Activated gamma-delta T cell (primary cell): ENCODE measurements at places on chromosomes 3 and 15.

DNA sequence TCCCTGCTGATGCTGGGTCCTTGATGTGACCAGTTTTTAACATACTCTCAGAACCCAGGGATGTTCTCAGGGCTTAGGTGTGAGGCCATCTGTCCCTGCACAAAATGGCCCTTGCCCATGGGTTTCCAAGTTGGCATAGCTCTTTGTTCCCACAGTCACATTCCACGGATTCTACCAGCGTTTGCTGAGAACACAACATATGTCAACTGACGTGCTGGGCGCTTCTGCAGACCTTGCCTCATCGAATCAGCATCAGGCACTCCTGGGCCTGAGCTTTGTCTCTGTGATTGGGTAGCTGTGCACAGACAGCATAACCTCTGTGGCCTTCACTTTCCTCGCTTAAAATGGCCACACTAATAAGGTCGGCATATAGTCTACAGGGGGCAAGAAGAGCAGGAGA, 69.0 kb downstream of the MGLL start:
- no peak for DNase-seq

DNA sequence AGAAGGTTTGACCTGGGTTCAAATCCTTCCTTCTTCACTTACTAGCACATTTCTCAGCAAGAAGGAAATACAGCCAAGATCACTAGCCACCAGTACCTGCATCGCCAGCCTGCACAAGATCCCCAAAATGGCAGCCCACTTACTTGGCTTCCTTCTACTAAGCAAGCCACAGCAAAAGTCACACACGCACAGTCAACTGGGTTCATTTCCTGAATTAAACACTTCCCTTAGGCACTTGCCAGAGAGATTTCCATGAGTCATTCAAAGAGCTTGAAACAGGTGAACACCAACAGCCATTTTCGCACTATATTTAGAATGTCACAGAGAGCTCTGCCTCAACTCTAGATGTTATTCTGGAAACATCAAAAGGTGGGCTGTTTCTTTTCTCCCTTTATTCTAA, 42.6 kb downstream of the MGLL start:
- DNase-seq = no peak

GRCh38 chr3:40504636-40505430, 1.0 kb upstream of the ZNF620 start:
- DNase-seq = no peak

- DNase-seq = no peak
These were observed 301.5 kb downstream of the MEX3B start for GRCh38 chr15:81744364-81744763.

- DNase-seq = no peak
These were observed 5.0 kb upstream of the IL17RE start for GRCh38 chr3:9897408-9898372.

DNA sequence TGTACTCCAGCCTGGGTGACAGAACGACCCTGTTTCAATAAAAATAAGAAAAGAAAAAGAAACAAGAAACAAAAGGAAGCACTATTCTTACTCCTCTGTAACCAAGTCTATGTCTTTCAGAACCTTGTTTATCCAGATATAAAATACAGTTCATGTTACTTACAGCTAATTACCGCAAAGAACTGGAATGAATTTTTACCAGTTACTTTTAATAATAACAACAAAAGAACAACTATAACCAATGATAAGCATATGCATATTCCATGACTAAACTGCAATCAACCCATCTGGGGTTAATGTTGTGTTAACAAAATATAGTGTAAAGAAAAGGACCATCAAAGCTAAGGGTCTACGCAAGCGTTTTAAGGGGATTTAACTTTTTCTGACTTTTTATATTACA, 123.2 kb downstream of the SNRK start:
- DNase-seq = no peak

DNA sequence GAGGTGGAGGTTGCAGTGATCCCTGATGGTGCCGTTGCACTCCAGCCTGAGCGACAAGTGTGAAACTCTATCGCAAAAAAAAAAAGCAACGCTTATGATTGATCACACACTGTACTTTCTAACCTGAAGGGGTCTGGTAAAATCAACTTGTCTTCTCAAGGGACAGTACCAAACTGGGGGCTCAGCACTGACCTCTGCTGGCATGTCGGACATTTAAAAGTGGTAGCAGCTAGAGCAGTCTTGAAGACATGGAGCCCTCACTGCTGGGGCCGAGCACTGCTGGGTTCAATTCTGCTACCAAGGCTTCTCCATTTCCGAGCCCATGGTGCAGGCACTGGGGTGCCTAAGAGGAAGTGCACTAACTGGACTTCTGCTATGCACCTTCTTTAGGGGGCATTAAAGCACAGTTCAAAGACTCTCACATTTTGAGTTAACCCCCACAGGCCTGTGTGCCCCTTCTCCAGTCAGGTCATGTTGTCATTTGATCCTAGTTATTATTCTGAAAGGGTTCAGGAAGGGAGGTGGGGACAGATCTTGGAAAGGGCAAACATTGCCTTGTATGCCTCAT, 26.4 kb upstream of the LAMP3 start:
- DNase-seq = no peak

DNA sequence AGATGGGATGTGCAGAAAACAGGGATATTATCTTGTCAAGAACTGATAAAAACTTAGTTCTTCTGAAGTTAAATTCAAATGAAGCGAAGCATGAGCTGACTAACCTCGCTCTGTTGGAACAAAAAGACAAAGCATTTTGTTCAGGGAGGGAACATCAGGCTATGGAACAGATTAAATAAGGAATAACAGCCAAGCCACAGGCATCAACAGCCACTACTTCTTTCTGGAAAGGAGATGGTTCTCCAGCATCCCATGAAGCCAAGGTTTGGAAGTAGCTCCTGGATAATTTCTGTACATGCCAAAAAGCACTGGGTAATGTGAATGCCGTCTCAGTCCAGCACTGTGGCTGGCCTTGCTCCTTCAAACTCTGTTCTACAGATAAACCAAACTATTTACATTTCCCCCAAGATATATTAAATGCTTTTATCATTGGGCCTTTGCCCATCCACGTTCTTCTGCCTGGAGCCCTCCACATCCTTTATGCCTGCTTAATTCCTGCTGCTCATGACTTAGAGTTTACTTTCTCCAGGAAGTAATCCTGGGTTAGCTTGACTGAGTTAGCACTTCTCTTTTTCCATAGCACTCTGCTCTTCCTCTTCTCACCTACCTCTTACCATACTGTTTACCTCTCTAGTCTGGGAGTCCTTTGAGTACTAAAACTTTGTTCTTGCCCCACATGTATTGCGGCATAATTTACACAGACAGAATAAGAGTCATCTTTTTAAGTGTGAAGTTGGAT, 232.0 kb downstream of the CLSTN2 start:
- DNase-seq = no peak

GRCh38 chr3:35594739-35595138, 44.6 kb upstream of the ARPP21 start:
- DNase-seq = no peak

GRCh38 chr3:100630664-100631063, 21.3 kb downstream of the ADGRG7 start:
- no peak for DNase-seq

DNA sequence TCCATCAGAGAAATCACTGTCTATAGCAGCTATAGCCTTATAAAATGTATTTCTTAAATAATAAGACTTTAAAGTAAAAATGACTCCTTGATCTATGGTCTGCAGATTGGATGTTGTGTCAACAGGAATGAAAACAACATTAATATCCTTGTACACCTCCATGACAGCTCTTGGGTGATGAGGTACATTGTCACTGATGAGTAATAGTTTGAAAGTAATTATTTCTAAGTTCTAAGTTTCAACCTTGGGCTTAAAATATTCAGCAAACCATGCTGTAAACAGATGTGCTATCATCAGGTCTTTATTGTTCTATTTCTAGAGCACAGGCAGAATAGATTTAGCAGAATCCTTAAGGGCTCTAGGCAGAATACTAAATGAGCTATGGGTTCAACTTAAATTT, 568.2 kb upstream of the BCHE start:
- DNase-seq = no peak

DNA sequence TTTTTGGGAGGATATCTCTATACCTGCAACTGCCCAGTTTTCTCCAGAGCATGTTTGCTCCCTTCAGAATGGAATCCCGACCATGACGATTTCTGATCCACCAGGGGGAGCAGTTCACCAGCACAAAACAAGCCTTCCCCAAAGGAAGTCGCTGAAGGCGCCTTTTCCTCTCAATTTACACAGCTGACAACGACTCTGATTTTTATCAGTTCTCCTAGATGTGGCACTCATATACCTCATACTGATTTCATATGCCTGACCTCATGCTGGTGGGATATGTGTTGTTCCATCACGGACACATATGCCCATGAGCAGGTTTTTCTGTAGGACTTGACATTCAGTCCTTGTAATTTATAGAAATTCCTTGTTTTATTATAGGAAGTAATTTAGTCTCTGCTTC, 1028.2 kb downstream of the MCTP2 start:
- DNase-seq = no peak

GRCh38 chr3:183031826-183032225, 51.5 kb upstream of the DCUN1D1 start:
- DNase-seq = no peak

DNA sequence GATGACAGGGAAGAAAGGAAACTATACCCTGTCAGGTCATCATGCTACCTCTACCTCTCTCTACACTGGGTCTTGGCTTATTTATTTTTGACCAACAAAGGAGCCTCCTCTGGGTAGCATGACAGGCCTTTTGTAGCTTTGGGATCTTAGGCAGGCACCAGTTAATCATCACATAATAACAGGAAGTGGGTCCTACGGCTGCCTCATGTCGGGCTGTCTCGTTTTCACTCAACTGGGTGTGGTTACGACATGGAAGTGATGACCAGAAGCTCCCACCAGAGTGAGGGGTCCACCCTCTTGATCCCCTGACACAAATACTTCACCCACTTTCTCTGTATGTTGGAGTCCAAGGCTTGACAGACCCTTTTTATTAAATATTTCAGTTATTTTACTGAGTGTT, 105.3 kb downstream of the CD47 start:
- no peak for DNase-seq

DNA sequence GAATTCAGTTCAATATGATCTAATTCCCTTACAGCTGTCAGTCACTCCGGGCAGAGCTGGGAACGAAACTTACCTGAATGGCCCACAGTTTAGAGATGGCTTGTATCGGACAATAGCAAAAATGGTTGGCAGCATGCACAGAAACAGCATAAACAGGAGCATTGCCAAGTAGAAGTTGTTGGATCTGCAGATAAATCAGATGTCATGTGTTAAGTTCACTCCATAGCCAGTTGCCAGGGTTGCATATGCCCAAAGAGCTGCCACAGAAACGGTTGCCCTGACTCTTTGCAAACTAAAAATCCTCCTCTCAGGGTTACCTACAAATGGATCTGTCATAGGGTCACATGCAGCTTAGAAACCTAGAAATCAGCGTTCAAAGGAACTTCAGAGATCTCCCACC, 15.4 kb upstream of the STARD5 start:
- DNase-seq = no peak

GRCh38 chr3:79211586-79212359, 556.0 kb downstream of the ROBO1 start:
- no peak for DNase-seq

- no peak for DNase-seq
These were observed 555.5 kb upstream of the CFAP20DC start for GRCh38 chr3:59605318-59605717.

GRCh38 chr15:80100247-80100646, 40.8 kb downstream of the ZFAND6 start:
- no peak for DNase-seq

DNA sequence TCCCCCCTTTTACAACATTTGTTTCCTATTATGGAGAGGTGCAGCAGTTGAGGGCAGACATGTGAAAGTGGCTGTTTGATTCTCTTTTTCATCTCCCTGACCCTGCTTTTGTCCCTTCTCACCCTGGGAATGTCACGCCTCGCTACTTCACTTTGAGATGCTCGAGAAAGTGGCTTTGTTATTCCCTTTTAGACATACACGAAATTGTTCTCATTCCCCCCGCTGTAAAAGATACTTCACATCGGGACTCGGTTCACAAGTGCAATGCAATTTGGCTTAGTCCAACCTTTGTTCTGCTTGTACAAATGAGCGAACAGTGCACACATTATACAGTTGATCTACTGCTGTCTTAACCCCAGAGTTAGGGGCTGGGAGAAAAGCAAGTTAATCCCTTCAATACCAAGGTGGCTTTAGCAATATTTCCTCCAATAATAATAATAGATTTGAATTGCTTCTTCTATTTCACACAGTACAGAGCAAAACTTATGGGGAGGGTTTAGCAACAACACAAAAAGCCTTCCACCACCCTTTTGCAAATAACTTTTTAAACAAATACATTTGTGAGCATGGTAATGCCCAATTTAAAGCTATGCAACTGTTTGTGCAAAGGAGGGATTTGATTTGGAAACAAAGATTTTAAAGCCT, 5.7 kb upstream of the FOXB1 start:
- DNase-seq = no peak

GRCh38 chr3:5020242-5020722, 41.0 kb downstream of the BHLHE40 start:
- no peak for DNase-seq

GRCh38 chr3:188978421-188979171, 193.2 kb upstream of the TPRG1 start:
- no peak for DNase-seq

DNA sequence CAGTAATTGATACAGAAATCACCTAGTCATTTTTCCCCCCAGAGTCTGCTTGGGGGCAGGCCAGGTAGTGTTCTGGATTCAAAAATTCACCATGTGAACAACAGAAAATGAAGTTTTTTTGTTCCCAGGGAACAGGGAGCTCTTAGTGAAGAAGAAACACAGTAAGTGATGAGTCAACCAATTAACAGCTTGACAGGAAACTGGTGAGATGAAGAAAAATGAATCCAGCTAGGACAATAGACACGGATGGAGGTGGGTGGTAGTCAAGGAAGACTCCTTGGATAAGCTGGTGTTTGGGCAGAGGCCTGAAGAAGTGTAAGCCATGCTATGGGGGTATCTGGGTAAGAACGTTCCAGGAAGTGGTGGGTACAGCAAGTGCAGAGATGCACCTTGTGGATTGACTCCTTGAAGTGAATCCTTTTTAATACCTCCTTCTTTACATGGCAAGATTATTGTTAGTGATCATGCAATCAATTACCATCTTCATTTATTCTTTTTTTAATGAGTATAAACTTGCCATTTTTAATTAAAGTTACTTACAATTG, 339.9 kb upstream of the RGMA start:
- no peak for DNase-seq

DNA sequence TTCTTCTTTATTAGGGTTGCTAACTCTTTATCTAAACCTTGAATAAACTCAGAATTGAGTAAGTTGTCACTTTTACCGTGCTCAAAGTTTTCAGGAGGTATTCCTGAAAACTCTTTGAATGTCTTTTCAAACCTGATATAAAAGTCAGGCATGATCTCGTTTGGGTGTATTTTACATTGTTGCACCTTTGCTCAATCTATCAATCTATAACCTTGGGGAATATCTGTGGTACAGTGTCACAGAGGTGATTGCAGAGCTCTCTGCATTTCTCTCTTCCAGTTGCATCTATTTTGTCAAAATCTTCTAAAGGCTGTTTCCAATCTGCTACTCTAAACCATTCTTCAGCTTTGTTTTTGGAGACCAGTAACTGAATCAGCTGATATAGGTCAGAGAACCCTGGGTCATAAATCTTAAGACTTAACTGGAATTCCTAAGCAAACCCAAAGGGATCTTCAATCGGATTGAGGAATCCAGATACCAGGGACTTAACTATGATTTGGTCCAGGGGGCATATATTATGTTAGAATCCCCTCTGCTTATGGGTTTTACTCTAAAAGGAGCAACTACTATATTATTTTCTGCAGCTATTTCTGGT, 35.6 kb upstream of the AP4E1 start:
- no peak for DNase-seq

GRCh38 chr3:39407259-39407629, 724 bp downstream of the RPSA start:
- no peak for DNase-seq
